CD4-positive, CD25-positive, alpha-beta regulatory T cell (primary cell): ENCODE measurements at places on chromosomes 12 and 14. TPM values are rescaled to one million over a fixed set of nuclear protein-coding genes. Genes with fewer than 3 reads are reported as not detected.

NRIP2 gene
- not detected for total RNA-seq

PLA2G1B gene
- total RNA-seq = not detected

MDGA2 gene
- not detected for total RNA-seq

DNA sequence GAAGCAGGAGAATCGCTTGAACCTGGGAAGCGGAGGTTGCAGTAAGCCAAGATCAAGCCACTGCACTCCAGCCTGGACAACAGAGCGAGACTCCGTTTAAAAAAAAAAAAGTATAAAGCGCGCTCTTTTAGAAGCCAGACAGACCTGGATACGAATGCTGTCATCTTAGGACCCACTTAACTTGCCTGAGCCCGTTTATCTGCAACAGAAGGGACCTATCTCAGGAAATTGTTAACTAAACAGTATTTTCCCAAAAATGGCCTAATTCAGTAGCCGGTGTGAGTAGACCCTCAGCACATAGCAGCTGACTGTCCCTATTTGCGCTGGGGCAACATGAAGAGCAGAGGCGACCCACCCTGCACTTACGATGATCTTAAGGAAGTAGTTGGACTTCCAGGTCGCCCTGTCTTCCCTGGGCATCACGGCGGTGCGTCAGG is 529 bp downstream of the RPLP0 start:
- peak overlapping the region; percentile 96 for H3K4me3 ChIP-seq
- peaks cover 36% of the 10 kb centered on the region for H3K36me3 ChIP-seq
- no peaks in the 10 kb centered on the region for H3K27me3 ChIP-seq
- peaks cover 28% of the 10 kb centered on the region for H3K4me1 ChIP-seq
- peak overlapping the region; percentile 86 for H3K27ac ChIP-seq
- DNase-seq = no peak

GRCh38 chr12:120774169-120774916 is 48.7 kb downstream of the ACADS start:
- no peaks in the 10 kb centered on the region for H3K4me1 ChIP-seq
- no peaks in the 10 kb centered on the region for H3K27me3 ChIP-seq
- H3K27ac ChIP-seq = no peak overlapping the region
- H3K36me3 ChIP-seq = peaks cover 52% of the 10 kb centered on the region
- no peak for DNase-seq
- H3K4me3 ChIP-seq = no peak overlapping the region

GRCh38 chr12:58919231-58920101 is 838 bp downstream of the LRIG3 start:
- H3K4me1 ChIP-seq = peaks cover 5% of the 10 kb centered on the region
- H3K27me3 ChIP-seq = peaks cover 9% of the 10 kb centered on the region
- no peaks in the 10 kb centered on the region for H3K36me3 ChIP-seq
- no peak overlapping the region for H3K4me3 ChIP-seq
- H3K27ac ChIP-seq = no peak overlapping the region
- DNase-seq = no peak

- H3K27me3 ChIP-seq = no peaks in the 10 kb centered on the region
- no peak overlapping the region for H3K27ac ChIP-seq
- no peaks in the 10 kb centered on the region for H3K36me3 ChIP-seq
- no peak overlapping the region for H3K4me3 ChIP-seq
Measured at GRCh38 chr12:87883806-87884205, 145.4 kb downstream of the C12orf50 start.

DNA sequence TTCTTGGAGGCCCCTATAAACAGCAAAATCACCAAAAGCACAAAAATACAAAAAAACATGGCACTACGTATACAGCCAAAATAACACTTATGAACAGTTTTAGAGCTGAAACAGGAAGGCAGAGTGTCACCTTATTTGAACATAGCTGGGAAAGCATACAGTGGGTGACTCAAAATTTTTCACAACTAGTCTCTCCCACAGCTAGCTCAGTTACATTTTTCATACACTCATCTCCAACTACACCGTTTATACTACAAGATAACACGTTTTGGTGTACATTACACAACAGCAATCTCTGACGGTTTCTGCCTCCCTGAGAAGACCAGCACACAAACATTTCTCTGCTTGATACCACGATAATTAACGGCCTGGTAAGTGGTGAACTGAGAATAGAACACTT is 2.9 kb downstream of the RAD52 start:
- H3K27me3 ChIP-seq = no peaks in the 10 kb centered on the region
- no peak for DNase-seq
- H3K36me3 ChIP-seq = peaks cover 3% of the 10 kb centered on the region
- no peak overlapping the region for H3K27ac ChIP-seq
